CD4-positive, alpha-beta T cell treated with Interleukin-6 for 4 hours (primary cell): ENCODE measurements at places on chromosomes 12 and 14.
A peak's percentile ranks its signal among the peaks of the same experiment; 100 is the strongest.

DNA sequence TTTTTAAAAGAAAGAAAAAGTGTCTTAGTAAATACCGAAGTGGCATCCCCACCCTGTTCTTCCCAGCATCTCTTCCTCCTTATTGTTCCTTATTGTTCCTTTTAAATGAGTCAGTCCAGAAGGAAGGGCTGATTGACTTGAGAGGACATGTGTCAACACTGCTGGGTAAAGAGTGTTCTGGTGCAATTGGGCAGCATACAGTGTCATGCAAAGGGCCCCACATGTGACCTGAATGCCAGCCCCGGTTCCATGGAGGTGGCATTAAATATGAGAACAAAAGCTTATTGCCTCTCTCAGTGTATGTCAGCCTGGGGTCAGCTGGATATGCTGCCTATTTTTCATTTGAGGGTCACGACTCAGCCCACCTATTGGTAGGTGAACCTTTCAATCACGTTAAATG, 58.9 kb upstream of the RIC8B start:
- no peak for DNase-seq

DNA sequence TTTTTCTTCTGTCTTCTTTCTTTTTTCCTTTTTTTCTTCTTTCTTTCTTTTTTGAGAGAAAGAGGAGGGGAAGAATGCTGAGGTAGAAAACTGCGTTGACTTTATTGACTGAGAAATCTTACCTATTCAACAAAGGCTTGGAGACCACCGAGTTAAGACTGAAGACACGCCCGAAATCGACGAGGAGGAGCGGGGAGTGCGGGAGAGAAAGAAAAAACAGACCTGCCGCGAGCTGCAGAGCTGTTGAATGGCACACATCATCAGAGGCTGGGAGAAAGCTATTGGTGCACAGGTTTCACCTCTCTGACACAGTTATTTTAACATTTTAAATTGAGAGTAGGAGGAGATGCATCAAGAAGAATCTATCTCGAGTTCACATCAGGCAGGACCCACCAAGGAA, 5.1 kb downstream of the ASCL1 start:
- DNase-seq = no peak

- DNase-seq = no peak
Measured at GRCh38 chr14:45906257-45906656, 653.3 kb upstream of the MIS18BP1 start.

GRCh38 chr12:22491034-22491433, 53.3 kb downstream of the C2CD5 start:
- no peak for DNase-seq

DNA sequence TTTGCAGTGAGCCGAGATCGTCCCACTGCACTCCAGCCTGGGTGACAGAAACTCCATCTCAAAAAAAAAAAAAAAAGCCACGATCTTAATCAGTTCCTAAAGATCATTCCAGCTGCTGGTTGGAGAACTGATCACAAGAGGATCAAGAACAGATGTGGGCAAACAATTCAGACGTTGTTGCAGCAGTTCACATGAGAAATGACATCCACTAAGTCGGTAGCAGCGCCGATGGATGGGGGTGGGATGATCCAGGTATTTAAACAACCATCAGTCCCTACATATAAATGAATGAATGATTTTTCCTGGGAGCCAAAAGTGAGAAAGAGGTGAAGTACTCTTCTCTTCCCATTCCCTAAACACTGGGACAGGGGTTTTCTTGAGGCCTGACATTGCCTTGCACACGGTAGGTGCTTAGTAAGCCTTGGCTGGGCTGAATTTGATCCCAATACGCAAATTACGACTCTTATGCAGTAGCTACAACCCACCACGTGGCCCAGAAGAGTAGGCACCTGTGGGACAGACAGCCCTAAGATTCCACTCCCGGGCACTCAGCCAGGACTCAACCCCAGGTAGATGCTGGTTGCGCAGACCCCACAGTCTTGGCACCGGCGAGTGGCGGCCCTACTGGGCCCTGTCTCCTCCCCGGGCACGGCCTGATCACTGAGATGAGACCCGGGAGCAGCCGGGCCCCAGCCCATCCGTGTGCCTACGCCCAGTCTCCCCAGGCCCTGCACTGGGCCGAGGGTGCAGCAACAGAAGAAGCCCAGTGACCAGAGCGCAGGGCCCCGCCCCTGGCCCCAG, 565 bp downstream of the SPRYD3 start:
- DNase-seq = peak; percentile 65

DNA sequence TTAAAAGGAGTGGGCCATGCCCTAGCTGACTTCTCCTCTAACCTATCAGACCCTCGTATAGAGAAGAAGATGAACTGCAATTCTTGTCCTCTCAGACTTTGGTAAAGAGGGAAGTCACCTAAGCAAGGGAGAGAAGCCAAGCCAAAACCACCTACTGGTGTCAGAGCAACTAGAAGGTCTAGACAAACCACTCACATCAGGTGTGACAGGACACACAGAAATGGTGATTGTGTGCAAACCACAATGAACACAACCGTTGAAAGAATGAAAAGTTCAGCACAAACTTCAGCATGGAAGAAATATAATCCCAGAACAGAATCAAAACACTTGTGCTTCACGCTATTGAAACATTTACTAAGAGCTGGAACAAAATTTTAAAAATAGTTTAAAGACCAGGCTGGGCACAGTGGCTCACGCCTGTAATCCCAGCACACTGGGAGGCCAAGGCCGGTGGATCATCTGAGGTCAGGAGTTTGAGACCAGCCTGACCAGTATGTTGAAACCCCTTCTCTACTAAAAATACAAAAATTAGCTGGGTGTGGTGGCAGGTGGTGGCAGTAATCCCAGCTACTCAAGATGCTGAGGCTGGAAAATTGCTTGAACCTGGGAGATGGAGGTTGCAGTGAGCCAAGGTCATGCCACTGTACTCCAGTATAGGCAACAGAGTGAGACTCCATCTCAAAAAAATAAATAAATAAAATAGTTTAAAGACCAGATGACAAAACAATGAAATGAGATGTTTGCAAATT, 56.2 kb upstream of the NTF3 start:
- no peak for DNase-seq

- DNase-seq = no peak
Measured at GRCh38 chr14:96104469-96105057, 65.4 kb downstream of the C14orf132 start.

DNA sequence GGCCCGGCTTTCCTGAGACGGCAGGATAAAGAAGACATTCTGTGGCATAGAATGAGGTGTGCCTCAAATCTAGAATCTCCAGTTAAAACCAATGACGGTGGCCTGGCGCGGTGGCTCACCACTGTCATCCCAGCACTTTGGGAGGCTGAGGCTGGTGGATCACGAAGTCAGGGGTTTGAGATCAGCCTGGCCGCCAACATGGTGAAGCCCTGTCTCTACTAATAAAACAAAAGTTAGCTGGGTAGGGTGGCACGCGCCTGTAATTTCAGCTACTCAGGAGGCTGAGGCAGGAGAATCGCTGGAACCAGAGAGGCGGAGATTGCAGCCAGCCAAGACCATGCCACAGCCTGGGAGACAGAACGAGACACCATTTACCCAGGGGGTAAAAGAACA, 193.6 kb downstream of the ALG10 start:
- DNase-seq = no peak

GRCh38 chr12:108856170-108856427, 1.3 kb downstream of the SSH1 start:
- DNase-seq = no peak

DNA sequence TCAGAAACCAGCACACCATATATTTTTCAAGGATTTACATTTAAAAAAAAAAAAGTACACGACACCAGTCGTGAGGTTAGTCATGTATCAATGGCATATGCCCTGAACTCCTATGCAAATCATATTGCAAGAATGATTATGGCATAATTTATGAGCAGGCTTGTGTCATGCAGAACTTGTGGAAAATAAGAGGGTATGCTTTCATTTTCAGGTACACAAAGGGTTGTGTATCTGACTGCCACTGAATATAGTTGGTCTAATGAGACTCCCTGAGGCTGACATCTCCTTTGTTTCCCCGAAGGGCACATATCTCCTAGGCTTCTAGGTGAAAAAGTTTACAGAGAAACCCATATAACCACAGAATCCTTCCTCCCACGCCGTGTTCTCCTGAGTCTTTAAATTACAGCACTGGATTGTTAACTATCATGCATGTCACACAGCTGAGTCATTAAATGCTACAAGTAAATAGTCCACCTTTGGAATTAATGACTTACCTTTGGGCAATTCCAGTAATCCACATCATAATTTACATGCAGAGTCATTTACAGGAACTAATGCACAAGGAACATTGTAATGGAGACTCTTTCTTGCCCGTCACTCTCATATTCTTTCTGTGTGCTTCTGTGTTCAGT, 356.7 kb upstream of the DIO2 start:
- DNase-seq = no peak

- DNase-seq = no peak
Measured at GRCh38 chr14:93010522-93011140, 87.7 kb downstream of the CHGA start.
